GM23338 (cell line): ENCODE measurements at places on chromosomes 7 and 10. TPM values are rescaled to one million over a fixed set of nuclear protein-coding genes. Genes with fewer than 3 reads are reported as not detected.

IDI2 gene
- polyA plus RNA-seq: not detected in 2 replicates

TYW1B gene
- polyA plus RNA-seq: 5.6 and 6.2 TPM in 2 replicates

DNA sequence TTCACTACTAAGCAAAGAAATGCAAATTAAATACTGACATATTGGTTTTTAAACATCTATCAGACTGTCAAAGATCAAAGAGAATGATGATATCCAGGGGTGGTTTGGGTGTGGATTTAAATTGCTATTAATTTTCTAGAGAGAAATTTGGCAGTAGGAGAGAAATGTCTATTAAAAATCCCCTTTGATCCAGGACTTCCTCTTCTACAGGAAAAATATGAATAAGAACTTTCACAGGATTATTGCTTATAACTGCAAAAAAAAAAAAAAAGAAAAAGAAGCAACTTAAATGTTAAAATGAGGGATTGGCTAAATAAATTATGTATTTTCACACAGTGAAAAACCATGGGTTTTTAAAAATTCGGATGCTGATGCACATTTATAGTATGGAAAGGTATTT, 21.0 kb downstream of the CFAP58 start:
- no peak overlapping the region for H3K4me3 ChIP-seq
- no peak overlapping the region for H3K27ac ChIP-seq
- peaks cover 10% of the 10 kb centered on the region; the same call in 1 of the 2 replicates for H3K4me1 ChIP-seq

DNA sequence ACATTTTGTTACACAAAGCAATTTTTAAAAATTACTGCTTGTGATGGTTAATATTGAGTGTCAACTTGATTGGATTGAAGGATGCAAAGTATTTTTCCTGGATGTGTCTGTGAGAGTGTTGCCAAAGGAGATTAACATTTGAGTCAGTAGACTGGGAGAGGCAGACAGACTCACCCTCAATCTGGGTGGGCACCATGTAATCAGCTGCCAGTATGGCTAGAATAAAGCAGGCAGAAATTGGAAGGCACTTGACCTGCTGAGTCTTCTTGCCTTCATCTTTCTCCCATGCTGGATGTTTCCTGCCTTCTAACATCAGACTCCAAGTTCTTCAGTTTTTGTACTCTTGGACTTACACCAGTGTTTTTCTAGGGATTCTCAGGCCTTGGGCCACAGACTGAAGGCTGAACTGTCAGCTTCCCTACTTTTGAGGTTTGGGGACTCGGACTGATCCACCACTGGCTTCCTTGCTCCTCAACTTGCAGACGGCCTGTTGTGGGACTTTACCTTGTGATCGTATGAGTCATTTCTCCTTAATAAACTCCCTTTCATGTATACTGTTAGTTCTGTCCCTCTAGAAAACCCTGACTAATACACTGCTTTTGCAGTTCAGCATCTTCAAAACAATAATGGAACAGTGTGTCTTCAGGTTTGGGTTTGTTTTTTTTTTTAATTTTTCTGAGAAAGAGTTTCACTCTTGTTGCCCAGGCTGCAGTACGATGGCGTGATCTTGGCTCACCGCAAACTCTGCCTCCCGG, 244.1 kb upstream of the SEMA3C start:
- no peak for DNase-seq
- H3K4me3 ChIP-seq: no peak overlapping the region
- no peaks in the 10 kb centered on the region for H3K27me3 ChIP-seq
- H3K4me1 ChIP-seq: peaks cover 4% of the 10 kb centered on the region; the same call in 1 of the 2 replicates

GRCh38 chr10:85532773-85533172, 833.8 kb downstream of the GRID1 start:
- H3K4me1 ChIP-seq: 0 out of 2 replicates have a peak, but pooled peaks cover 5% of the 10 kb centered on the region
- H3K27me3 ChIP-seq: no peaks in the 10 kb centered on the region
- DNase-seq: no peak
- no peak overlapping the region for H3K4me3 ChIP-seq
- H3K36me3 ChIP-seq: no peaks in the 10 kb centered on the region
